ENCODE measurements at places on chromosomes 12 and 14.

GRCh38 chr12:46436747-46437146 lies 64.2 kb upstream of the SLC38A2 start:
- DNase-seq: no peak

DNA sequence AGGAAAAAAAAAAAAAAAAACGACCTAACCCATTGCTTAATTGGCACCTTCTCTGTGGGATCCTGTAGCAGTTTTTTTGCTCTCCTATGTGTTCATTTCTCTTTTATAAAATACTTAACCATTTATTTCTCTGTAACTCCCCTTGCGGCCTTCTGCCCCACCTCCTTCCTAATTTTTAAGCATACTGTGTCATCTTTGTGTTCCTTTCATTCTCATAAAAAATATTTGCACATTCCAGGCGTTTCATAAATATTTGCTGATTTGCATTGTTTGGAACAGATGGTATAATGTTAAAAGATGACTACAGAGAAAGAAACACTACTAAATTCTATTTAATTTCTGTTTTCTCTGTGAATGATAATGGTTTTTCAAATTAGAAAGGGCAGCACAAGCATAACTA lies 77.9 kb downstream of the NPAS3 start:
- DNase-seq: no peak

DNA sequence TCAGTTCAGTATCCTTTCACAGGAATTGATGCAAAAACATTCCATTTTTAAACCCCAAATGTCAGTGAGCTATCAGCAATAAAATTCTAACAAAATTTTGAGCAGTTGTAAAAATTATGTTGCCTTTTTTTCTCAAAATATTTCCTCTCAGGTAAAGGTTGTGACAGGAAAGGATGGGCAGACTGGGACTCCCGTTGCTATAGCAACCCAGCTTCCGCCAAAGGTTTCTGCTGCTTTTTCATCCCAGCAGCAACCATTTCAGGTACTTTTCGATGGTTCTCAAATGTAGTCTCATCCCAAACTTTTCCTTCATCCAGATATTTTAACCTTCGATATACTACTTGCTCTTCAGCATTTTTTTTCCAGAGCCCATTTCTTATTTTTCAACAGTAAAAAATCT lies 13.6 kb downstream of the EP400 start:
- no peak for DNase-seq

- DNase-seq: no peak
These were observed 4.6 kb downstream of the AQP2 start for GRCh38 chr12:49954863-49955830.

DNA sequence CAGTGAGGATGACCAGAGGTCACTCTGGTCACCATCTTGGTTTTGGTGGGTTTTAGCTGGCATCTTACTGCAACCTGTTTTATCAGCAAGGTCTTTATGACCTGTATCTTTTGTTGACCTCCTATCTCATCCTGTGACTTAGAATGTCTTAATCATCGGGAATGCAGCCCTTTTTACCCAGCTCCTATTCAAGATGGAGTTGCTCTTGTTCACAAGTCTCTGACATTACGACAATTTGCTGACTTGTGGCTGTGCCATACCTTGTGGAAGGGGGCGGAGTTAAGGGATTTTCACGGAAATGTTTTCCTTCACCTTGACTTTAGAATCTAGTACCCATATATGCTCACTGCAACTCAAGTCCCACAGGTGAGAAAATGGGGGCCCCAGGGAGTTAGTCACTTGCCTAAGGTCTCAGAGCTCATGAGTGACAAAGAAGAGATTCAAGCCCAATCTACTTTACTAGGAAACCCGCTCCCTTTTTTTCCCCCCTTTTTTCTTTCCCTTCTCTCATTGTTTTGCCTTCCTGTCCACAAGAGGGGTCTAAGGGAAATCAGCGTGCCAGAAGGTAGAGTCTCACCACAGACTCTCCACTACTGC lies 2.7 kb upstream of the MAP1LC3B2 start:
- no peak for DNase-seq

DNA sequence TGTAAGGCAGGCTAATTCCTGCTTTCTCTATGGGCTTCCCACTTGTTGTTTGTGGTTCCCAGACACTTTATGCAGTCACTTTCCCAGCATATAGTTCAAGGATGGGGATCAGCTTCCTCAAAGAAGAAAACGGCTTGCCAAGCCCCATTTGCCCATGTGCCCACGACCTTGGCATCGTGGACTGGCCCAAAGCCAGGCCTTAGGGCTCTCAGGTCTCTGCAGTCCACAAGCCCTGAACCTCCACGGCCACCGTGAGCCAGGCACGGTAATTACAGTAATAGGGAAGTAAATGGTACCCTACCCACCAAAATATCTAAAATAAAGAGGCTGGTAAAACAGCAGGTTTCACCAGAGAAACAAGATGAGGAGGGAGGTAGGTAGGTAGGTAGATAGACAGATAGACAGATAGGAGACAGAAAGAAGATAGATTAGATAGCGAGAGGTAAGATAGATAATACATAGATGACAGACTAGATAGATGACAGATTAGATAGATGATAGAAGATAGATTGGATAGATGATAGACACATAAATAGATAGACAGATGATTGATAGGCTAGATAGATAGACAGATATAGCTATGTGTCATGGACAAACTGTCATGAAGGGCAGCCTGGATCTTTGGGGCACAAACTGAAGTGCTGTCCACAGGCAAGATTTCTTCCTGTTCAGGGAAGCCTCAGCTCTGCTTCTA lies 163.1 kb downstream of the SLC15A4 start:
- DNase-seq: no peak

DNA sequence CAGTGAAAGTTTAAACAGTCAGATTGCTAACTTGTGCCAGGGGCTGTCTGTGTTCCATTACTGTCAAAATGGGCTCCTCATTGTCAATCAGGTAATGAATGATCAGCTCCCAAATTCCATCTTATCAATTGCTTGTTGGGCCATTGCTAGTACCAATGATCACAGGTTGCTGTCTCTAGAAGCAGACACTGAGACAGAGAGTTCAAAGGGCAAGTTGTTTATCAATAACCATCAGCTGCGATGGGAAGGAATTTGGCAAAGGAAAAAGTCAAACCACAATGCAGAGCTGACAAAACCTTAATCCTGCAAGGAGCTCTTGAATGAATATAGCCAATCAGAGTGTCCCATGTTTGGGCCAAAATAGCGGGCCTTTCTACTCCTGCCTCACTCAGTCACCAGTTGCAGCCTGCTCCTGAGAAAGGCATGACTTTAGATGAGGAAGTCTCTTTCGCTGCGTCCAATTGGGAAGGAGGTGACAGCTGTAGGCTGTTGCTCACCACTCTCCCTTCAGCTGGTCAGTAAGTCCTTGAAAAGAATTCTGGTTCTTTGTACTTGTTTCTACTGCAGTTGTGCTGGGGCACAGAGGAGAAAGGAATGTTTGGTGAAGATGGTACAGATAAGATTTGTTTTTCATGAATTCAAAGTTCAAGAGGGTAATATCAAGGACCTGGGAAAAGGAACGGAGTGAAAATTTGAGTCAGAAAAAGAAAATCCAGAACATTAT lies 179.2 kb upstream of the PDE3A start:
- no peak for DNase-seq

GRCh38 chr12:123787466-123787865 lies 25.4 kb downstream of the DNAH10 start:
- DNase-seq: no peak

DNA sequence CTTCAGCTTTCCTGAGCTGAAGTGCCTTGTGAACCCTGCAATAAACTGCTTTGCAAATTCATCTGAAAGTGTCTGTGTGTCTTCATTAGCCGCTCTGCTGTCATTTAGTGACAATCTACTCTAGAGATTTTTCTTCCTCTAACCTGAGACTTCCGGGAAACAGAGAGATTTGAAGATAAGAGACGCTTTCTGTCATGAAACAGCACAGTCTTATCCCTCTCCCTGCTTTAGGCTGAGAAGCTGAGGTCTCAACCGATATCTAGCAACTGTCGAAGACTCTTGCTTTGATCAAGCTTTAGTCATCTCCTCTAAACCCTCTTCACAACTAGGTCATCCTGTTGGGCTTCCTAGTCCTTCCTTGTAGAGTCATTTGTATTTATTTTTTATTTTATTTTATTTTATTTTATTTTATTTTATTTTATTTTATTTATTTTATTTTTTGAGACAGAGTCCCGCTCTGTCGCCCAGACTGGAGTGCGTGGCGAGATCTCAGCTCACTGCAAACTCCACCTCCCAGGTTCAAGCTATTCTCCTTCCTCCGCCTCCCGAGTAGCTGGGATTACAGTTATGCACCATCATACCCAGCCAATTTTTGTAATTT lies 1.2 kb downstream of the RNASE2 start:
- no peak for DNase-seq

DNA sequence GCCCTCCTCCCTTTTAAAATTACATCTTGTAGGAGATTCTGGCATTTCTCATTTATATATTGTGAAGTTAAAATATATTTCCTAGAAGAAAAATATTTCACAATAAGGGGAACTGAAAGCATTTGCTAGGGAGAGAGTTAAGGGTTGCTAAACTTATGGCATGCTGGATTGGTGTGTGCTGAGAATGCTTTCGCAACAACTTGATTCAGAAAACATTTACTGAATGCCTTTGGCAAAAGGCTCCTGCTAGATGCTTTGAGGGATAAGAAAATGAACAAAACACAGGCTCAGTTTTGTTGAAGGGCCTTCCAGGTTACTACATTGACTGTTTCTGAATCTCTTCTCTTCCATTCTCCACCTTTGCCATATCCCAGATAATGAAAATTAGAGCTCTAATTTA lies 67.5 kb downstream of the DIP2B start:
- DNase-seq: no peak

GRCh38 chr12:126507231-126507630 lies 1442.0 kb downstream of the AACS start:
- no peak for DNase-seq

GRCh38 chr12:114823724-114824123 lies 139.7 kb upstream of the TBX3 start:
- no peak for DNase-seq

GRCh38 chr12:113131556-113131955 lies 4.0 kb downstream of the RASAL1 start:
- no peak for DNase-seq

All from activated CD8-positive, alpha-beta memory T cell treated with anti-CD3 and anti-CD28 coated beads for 24 hours (primary cell).